ENCODE measurements at places on chromosomes 3 and 15. TPM values are rescaled to one million over a fixed set of nuclear protein-coding genes. Genes with fewer than 3 reads are reported as not detected.
A peak's percentile ranks its signal among the peaks of the same experiment; 100 is the strongest.

- no peak overlapping the region for H3K27ac ChIP-seq
- H3K4me3 ChIP-seq: no peak overlapping the region
- H3K36me3 ChIP-seq: no peaks in the 10 kb centered on the region
- no peak for DNase-seq
- H3K27me3 ChIP-seq: no peaks in the 10 kb centered on the region
These were observed 55.8 kb upstream of the FAM98B start for GRCh38 chr15:38398134-38398533.

DNA sequence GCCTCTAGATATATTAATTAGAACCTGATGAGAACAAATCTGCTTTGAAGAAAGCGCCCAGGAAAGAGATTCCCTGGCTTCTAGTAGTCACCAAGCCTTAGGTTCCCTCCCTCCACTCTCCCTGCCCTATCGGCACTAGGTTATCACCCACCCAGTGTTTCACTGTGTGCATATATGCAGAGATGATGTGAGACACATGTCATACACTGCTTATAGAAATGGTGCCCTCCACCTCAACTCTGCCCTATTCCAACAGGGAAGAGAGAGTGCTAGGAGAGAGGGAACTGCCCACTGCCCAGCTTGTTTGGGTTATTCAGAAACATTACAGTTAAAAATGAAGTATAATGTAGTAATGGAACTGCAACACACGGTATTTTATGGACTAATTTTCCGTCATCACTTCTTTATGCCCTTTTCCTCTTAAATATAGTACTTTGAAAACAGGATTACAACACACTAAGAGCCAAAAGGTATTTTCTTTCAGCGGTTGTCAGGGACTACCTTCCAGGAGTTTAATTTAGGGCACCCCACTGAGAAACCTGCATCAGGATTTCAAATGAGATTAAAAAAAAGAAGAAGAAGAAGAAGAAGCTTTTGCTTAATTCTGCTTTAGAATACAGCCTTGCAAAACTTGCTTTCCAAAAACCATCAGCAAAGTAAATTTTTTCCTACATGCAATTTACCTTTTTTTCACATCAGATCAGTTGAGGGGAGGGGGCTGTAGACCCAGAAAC is 55.3 kb downstream of the MEIS2 start:
- H3K27me3 ChIP-seq: no peaks in the 10 kb centered on the region
- peaks cover 28% of the 10 kb centered on the region for H3K4me1 ChIP-seq
- H3K36me3 ChIP-seq: no peaks in the 10 kb centered on the region
- DNase-seq: peak; percentile 48
- peak overlapping the region; percentile 50 for H3K4me3 ChIP-seq
- peak overlapping the region; percentile 83 for H3K27ac ChIP-seq

Gene FEZF2
- not detected for total RNA-seq

- H3K4me3 ChIP-seq: no peak overlapping the region
- no peaks in the 10 kb centered on the region for H3K27me3 ChIP-seq
- DNase-seq: no peak
- no peaks in the 10 kb centered on the region for H3K36me3 ChIP-seq
- H3K4me1 ChIP-seq: peaks cover 24% of the 10 kb centered on the region
- no peak overlapping the region for H3K27ac ChIP-seq
These were observed 4.2 kb downstream of the KLF13 start for GRCh38 chr15:31330836-31331235.

Gene TMEM45A
- total RNA-seq: 7.0 TPM

GRCh38 chr3:34102288-34102687 is 303.9 kb downstream of the PDCD6IP start:
- no peak overlapping the region for H3K4me3 ChIP-seq
- H3K4me1 ChIP-seq: no peaks in the 10 kb centered on the region
- H3K27ac ChIP-seq: no peak overlapping the region
- DNase-seq: no peak
- no peaks in the 10 kb centered on the region for H3K36me3 ChIP-seq
- no peaks in the 10 kb centered on the region for H3K27me3 ChIP-seq

Gene FSIP1
- 2.1 TPM for total RNA-seq

- no peaks in the 10 kb centered on the region for H3K36me3 ChIP-seq
- DNase-seq: no peak
- H3K4me3 ChIP-seq: no peak overlapping the region
- no peaks in the 10 kb centered on the region for H3K27me3 ChIP-seq
These were observed 151.0 kb downstream of the MBNL1 start for GRCh38 chr3:152419748-152420147.

Gene CD96
- not detected for total RNA-seq

DNA sequence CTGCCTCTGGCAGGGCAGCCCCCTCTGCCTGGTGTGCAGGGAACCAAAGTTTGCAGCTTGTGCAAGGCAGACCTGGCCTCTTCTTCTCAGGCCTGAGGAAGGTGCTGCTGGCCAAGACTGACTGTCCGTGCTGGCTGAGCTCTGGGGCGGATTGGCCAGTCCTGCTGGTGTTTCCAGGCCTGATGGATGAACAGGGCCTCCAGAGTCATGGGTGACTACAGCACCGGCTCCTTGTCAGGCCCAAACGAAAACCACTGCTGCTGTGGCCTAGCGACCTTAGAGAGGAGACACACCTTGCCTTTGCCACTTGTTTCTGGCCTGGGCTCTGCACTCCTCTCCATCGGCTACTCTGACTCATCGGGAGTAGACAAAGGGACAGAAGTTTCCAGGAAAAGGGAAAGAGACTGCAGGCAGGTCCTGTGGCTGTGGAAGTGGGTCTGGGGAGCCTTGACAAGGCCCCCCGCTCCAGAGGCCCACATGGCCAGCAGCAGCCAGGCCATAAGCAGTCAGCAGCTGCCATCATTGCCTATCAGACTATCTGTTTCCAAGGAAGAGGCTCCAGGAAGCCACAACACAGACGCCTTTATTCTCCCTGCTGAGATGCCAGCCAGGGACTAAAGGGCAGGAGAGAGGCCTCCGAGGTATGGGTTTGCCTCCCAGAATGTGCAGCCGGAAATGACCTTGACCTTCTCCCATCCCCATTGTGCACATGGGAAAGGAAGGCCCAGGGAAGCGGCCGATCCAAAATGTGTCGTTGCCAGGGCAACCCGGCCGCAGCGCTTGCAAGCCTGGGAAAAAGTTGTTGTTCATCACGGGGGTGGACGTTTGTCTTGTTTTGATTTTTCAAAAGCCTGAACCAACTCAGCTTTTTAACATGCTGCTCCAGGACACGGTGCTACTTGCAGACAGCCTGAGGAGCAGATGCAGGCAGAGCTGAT is 160.5 kb downstream of the CHSY1 start:
- DNase-seq: no peak
- no peak overlapping the region for H3K4me3 ChIP-seq
- H3K27ac ChIP-seq: no peak overlapping the region
- H3K4me1 ChIP-seq: no peaks in the 10 kb centered on the region
- no peaks in the 10 kb centered on the region for H3K27me3 ChIP-seq

DNA sequence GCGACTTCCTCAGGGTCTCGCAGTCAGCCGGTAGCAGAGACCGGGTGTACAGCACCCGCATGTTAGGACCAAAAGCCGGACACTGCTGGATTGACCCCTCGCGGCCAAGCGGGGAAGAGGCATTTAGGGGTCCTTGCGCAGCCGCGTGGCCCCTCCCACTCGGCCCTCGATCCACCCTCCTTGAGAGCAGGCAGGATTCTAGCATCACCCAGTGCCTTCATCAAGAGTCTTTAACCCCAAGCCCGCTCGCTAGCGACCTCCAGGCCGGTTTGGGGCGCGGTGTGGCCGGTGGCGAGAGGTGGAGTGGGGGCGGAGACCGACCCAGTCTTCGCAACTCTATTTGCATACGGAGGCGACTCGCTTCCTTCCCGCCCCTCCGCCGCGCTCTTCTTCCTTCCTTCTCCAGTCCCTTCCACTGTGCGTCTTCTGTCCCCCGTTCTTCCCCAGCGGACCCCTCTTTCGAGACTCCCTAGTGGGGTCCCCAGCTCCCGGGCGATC is at the start of gene ST6GAL1:
Gene ST6GAL1, plus strand, starts transcription at position 384 of the 498 bp plus-strand sequence. CDS start 112,178 bp downstream, outside the sequence.
- H3K27ac ChIP-seq: peak within 1 kb of the TSS; percentile 96
- peak; percentile 93 for DNase-seq
- peaks cover 5% of the 10 kb centered on the region for H3K36me3 ChIP-seq
- peaks cover 14% of the 10 kb centered on the region for H3K27me3 ChIP-seq
- H3K4me3 ChIP-seq: peak within 1 kb of the TSS; percentile 98
- peaks cover 28% of the 10 kb centered on the region for H3K4me1 ChIP-seq

DNA sequence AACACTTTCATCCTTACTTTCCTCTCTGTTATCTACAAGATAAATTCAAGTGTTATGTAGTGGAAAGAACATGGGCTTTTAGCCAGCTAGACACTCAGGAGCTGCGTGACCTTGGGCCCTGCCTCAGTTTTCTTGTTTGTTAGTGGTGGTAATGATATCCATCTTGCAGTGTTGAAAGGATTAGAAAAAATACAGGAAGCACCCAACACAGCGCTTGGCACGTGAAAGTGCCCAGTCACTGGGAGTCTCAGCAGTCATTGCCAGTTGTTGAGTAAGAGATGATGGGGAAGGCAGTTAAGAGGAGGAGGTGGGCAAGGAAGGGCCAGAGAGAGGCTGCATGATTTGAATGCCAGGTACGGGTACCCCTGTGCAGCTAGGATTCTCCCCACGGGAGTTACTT is 5.3 kb downstream of the PDIA5 start:
- H3K27ac ChIP-seq: no peak overlapping the region
- no peak for DNase-seq
- no peaks in the 10 kb centered on the region for H3K27me3 ChIP-seq

Gene GP9
- not detected for total RNA-seq

Gene CEMIP
- 4.1 TPM for total RNA-seq

- peak; percentile 29 for DNase-seq
- H3K4me1 ChIP-seq: peaks cover 4% of the 10 kb centered on the region
- no peaks in the 10 kb centered on the region for H3K36me3 ChIP-seq
- no peak overlapping the region for H3K4me3 ChIP-seq
- H3K27ac ChIP-seq: no peak overlapping the region
These were observed 158.2 kb downstream of the SPATA16 start for GRCh38 chr3:172982736-172983364.

DNA sequence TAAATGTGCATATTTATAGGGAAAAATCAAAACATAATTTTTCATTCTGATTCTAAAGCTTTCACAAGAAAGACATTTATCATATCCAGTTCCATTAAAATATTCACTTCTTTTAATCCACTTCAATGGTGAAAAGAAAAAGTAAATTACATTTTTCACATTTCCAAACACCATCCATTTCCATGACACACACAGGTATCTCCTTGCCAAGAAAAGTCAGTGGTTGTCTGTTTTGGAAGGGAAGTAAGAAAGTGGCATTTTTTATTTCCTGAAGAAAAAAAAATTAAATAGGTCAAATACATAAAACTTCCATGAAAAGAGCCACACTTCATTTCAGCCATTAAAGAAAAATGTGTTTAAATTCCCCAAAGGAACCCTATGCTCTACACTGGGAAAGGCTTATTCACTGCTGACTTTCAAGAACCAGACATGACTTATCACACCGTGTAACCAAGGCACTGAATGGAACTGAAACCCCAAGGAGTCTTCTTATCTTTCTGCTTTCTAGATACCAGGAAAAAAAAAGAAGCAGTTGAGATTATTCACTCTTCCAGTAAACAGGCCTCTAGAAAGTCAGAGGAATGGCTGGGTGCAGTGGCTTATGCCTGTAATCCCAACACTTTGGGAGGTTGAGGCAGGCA is 44.5 kb downstream of the OSBPL10 start:
- peaks cover 47% of the 10 kb centered on the region for H3K4me1 ChIP-seq
- no peaks in the 10 kb centered on the region for H3K27me3 ChIP-seq
- H3K27ac ChIP-seq: peak overlapping the region; percentile 72
- H3K36me3 ChIP-seq: no peaks in the 10 kb centered on the region
- no peak overlapping the region for H3K4me3 ChIP-seq

DNA sequence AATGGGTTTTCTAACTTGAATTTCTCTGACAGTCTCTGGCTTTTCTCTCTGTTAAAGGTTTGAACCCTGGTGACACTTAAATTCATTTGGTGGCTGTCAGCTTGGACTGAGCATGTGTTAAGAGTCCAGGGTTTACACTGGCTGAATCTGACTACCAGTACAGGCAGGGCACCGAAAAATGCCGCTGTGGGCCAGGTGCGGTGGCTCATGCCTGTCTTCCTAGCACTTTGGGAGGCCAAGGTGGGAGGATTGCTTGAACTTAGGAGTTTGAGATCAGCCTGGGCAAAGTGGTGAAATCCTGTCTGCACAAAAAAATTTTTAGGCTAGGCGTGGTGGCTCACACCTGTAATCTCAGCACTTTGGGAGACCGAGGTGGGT is 1.8 kb downstream of the MANF start:
- no peak for DNase-seq
- peak overlapping the region; percentile 100 for H3K4me3 ChIP-seq

Data from GM23338 (cell line).